ENCODE measurements at places on chromosomes 3 and 15.
A peak's percentile ranks its signal among the peaks of the same experiment; 100 is the strongest.

DNA sequence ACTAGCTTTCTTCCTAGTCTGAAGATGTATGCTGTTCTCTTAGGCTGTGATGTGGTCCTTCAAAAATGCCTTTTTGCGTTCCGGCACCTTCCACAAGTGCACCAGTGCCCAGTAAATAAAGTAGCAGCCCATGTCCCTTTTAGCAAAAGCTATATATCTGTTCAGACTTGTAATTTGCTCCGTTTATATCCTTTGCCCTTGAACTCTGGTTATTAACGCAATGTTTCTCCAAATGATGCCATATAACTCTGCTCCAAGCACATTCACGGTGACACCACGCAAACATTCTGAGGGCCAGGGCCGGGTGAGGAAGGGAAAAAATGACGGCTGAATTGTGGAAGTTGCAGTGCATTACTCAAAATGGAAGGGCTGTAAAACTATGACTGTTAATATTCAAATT, 1001.1 kb upstream of the NR2F2 start:
- no peak for DNase-seq

DNA sequence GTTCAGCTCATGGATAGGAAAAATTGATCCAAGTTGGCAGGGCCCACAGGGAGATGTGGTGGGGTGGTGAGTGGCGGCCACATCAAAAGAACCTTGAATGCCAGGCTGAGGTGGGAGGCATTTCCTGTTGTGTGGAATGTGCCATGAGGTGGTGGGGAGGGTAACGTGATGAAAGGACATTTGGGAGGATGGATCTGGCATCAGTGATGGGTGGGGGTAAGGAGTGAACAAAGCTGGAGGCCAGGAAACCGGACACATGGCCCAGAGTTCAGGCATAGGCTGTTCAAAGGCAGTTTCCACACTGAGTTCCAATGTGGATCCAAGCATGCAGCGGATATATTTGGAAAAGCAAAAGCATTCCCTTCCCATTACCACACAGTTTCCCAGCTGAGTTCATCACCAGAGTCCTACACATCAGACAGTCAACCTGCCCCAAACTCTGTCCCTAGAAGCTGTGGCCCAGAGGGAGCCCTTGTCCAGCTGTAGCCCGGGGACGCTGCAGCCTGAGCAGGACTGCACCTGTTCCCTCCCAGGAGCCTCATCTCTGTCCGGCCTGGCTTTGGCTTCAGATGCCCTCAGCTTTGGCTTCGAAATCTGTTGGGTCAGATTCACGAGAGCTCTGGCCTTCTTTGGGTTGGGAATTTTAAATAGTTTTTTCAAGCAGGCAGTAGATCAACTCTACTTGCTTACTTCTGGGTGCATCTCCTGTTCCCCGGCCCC, 37.8 kb upstream of the GOLGA6B start:
- DNase-seq = no peak

DNA sequence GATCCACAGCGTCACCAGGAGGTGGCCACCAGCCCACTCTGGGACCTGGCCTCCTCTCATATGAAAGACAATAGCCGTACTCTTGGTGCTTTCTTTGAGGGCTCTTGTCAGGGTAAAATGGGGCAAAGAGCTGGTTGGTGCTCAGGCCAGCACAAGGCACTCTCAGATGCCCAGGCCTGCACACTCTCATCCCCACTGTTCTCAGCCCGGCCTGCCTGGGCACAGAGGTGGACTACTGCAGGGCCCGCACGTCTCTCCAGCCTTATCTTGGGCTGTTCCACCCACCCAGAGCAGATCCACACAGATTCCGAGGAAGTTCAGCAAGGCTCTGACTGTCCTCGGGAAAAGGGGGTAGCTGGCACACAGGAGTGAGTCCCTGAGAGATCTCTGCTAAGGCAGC, 122.8 kb upstream of the PRR20G start:
- no peak for DNase-seq

- no peak for DNase-seq
These were observed 9.1 kb downstream of the BCL2L10 start for GRCh38 chr15:52103217-52104207.

GRCh38 chr3:115092220-115092791, 54.8 kb downstream of the ZBTB20 start:
- peak; percentile 34 for DNase-seq

DNA sequence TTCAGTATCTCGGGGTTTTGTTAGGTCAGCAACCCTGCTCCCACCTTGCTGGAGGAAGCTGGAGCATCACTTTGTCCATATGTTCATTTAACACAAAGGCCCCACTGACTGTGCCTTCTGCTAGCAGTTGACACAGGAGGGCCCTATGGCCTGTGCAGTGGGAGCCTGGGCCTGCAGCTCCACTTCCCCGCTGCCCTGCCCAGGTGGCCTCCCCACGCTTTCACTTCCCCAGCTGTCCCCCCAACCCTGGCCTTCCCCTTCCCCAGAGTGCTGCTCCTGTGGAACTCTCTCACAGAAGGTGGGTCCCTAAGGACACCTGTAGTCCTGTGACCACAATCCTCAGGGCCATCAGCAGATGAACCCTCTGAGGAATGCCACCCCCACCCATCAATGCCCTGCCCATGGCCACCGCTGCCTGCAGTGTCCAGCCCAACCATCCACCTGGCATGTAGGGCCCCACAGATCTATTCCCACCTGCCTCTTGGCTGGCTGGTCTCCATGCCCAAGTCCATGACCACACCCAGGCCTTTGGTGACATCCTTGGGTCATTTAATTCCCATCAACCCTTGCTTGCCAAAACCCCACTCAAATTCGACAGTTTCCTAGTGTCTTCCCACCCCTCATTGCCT, 13.5 kb downstream of the TBC1D21 start:
- no peak for DNase-seq

DNA sequence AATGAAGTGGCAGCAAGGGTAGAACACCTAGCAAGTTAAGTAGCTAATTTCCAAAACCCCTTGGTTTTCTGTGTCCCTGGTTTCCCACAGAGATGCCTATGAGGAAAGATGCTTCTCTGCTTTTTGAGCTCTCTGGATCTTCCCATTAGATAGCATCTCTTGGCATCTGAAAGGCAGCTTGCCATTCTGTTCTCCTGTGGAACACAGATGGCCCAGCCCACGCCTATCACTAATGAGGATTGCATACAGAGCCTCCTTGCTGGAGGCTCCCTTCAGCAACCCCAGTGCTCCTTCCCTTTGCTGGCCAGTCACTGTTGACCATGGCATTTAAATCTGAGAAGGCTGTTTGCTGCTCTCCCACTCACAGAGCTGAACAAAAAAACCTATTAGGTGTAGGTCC, 34.4 kb upstream of the ETV5 start:
- DNase-seq = no peak

DNA sequence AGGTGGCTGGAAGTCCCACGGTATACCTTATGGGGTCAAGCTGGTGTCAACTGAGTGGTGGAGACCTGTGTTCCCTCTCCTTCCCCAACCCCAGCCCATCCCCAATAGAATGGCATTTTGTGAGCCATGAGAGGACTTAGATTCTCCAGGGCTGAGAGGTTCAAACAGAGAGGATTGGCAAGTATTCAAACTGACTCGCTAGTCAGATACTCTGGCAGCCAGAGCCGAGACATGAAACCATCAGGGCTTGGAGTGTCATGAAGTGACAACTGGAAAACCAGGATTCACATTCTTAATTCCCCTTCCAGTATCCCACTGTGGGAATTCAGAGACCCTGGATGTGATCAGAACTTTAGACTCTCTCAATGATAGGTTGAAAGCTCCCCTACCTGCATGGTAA, 159.4 kb upstream of the SNTN start:
- DNase-seq = no peak
